ENCODE measurements at places on chromosomes 3 and 15.

DNA sequence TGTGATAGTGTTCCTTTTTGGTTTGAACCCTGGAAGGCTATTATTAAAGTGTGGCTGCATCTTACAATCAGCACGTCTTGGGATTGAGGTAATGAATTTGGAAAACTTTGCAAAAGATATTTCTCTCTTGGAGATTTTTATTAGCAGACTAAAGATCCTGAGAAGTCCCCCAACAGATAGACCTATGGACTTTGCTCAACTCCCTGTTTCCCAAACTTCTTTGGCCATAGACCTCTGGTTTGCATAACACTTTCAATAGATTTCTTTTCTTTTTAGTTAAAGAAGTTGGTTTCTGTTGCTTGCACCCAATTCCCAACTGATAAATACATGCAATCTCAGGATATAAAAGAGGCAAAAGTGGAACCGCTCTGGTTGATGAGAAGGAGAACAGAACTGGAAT, 465.8 kb upstream of the PROK2 start:
- DNase-seq: no peak

DNA sequence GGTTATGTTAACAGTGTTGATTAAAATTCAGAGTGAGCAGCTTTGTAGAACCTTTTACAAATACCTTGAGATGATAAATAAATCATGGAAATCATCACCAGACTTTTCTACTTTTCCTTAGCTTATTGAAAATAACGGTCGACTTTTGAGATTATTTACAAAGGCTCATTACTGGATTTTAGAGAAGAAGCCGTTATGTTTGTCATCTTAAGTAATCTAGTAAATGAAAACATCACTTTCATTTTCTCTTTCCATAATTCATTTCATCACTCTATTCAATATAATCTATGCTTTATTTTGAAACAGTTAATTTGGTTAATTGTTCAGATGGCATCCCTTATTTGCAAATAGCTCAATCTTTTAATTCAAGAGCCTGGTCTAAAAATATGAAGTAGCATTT, 3.6 kb downstream of the PLCL2 start:
- no peak for DNase-seq

DNA sequence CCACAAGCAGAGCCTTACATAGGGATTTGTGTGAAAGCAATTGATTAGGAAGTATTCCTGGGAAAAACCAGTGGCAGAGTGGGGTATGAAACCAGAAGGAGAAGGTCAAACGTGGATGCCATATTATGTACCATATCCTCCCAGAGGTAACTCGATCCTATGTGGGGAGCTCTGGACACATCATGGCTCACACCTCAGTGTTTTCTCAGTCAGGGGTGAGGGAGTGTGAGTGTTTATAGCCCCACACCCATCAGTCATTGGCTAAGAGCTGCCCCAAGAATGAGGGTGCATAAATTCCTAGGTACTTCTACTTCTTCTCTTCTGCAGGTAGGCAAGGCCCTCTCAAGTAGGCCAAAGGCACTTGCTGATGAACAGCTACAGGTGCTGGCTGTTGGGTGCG, 28.2 kb upstream of the PDZRN3 start:
- DNase-seq: no peak

DNA sequence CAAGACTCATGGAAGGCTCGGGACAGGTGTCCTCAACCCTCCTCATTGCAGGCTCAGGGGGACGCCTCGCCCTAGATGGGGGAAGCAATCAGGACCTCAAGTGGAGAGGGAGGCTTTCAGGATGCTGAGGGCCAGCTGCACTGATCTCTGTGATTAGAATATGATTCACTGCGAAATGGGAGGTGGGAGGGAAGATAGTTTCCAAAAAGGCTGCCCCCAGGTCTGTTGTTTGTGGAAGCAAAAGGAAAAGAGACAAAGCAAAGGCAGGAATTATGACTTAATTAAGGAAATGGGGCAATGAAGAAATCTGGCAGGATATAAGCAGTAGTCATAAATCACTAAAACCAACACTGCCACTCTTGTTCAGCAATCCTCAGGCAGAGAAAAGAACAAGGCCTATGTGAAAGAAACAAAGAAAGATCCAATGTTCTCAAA, 85.6 kb upstream of the ABHD17C start:
- no peak for DNase-seq

- DNase-seq: no peak
These were observed 96.0 kb downstream of the VPS8 start for GRCh38 chr3:184907681-184908649.

DNA sequence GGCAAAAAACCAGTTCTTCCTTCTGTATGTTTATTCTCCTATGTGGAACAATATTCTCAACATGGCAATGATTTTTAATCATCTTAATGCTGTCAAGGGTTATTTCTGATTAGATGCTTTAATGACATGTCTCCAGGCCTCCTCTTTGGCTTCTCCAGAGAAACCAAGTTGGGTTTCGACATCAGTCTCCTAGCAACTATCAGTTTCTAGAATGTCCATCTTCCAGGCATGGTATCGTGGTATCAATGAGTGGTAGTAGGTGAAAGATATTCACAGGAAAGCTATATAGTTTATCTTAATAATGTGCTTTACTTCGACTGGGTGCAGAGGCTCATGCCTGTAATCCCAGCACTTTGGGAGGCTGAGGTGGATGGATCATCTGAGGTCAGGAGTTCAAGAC, 128.5 kb downstream of the C3orf70 start:
- no peak for DNase-seq

DNA sequence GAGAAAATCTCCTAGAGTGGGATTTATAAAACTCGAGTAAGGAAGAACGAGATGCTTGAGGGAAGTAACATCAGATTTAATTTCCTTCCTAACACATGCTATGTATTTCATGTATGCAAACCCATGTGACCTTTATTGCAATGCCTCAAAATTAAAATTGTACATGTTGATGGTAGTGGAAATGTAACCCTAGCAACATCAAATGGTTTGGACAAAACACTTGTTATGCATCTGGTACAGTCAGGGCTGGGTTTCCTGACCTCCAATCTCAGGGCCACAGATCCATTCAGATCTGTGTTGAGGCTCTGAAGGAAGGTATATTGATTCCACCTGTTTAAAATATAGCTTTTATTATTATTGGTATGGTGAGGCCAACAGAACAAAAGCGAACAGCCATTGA, 246.0 kb downstream of the WNT5A start:
- DNase-seq: no peak

DNA sequence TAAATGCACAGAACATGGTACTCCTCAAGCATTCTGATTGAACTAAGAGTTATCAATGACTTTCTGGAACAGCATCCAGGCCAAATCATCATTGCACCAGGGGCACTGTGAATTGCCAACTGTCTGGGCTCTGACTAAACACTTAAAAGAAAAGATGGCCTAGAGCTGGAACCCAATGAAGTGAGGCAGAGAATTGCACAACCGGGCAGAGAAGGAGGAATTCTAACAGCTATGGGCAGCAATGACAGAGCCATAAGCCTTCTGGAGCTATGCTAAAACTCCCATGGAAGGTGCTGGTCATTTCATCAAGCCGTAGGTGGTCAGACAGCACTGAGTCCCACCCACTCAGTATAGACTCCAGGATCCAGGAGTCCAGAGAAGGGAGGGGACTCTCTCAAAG, 48.1 kb upstream of the OXTR start:
- no peak for DNase-seq

DNA sequence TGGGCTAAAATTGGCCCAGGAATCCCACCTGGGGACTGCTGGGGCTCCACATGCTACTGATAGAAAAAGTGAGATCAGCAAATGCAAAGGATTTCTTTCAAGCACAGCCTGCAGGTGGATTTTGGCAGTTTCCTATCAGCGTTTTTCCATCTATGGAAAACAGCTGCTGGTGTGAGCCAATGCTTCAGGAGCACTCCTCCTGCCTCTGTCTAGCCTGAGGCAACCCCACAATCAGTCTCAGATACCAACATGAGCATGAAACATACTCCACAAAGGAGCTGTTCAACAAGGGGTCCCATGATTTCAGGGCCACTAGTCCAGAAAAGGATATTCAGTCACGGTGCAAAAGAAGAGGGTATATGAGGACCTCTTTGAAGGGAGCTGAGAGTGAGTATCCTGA, 311.5 kb upstream of the THBS1 start:
- DNase-seq: no peak

GRCh38 chr3:175805825-175806224, 946.7 kb downstream of the NAALADL2 start:
- DNase-seq: no peak

DNA sequence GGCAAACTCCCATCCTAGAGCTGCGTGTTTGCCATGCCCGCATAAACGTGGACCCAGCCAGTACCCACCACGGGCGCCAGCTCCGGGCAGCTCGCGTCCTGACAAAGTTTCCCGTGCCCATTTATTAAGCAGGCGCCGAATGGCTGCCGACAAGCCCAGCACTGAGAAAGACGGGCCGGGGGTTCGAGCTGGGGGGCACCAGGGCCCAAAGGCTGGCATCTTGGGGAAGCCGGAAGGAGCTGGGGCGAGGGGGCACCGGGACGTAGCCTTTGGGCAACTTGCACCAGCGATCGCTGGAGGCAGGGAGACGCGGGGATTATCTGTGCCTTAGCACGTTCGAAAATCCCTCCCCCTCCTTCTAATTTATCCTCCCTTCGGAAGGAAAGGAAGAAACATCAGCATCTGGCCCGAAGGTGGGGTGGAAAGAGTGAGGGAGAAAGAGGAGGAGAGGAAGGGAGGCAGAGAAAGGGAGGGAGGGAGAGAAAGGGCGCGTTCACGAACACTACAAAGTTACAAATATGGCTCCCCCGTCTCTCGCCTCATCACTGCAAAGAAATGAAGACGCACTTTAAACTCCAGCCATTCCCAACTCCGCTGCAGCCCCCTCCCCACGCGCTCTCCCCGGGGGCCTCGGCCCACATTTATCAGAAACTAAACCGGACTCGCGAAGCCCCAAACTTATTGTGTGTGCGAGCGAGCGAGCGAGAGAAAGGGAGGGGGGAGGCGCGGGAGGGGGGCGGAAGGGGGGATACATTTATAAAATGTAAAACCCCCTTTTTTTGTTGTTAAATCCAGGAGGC, 1.0 kb downstream of the ANP32A start:
- no peak for DNase-seq

- DNase-seq: no peak
These were observed 5.0 kb upstream of the P2RY14 start for GRCh38 chr3:151283387-151283786.

DNA sequence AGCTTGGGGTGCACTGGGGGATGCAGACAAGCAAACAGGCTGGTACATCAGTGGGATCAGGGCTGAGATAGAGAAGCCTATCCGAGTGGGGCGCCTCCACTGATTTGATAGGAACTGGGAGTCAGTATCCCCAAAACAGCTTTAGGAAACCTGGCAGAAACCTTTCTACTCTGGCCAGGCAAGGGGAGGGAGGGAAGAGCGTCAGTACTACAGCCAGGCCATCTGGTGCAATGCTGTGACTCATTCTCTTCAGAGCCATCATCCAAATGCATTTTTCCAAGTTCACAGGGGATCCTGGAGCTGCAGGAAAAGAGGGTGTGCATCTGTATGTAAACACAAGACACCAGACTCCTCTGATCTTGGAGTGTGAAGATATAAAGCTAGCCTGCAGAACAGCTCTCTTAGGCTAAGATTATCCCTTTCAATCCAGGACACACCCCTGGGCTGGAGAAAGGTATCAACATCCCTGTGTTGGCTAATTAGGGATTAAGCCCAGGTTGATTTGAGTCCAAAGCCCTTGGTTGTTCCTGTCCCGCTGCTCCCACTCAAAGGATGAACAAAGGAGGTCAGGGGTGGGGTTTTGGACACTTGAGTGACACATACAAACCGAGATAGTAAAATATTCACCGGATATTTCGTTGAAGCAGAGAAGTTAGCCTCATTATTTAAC, 9.3 kb downstream of the GALNT15 start:
- DNase-seq: no peak

DNA sequence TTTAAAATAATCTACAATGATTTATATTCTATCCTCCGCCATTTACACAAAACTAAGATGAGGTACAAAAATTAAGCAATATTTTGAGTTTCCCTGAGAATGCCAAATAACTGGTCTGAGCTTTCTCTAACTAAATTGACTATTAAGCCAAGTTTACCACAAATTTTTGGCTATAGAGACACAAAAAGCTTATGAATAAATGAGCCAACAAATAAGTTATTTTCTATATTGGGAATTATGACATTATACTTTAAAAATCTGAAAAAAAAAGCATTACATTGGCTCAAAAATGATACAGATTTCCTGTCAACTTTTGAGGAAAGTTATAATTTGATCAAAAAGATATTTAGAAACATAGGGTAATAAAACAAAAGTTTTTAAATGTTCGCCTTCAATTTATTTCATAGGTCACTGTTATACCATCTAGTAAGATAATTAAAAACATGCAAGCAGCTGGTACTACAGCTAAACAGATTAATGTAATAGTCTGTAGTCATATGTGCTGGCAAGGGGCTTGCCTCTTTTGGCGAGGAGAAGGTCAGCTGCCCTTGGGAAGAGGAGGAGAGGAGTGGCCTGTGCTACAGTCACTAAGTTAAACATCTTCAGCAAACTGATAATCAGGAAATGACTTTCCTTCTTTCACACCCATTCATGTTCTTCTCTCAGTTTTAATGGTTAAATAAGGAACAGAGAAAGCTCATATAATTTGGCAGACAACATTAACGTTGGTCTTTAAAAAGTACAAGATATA, 318.5 kb downstream of the TBC1D5 start:
- DNase-seq: no peak

GRCh38 chr15:57920911-57921310, 144.6 kb downstream of the ALDH1A2 start:
- DNase-seq: no peak

- no peak for DNase-seq
These were observed 3.2 kb downstream of the DUOX1 start for GRCh38 chr15:45132844-45133560.

DNA sequence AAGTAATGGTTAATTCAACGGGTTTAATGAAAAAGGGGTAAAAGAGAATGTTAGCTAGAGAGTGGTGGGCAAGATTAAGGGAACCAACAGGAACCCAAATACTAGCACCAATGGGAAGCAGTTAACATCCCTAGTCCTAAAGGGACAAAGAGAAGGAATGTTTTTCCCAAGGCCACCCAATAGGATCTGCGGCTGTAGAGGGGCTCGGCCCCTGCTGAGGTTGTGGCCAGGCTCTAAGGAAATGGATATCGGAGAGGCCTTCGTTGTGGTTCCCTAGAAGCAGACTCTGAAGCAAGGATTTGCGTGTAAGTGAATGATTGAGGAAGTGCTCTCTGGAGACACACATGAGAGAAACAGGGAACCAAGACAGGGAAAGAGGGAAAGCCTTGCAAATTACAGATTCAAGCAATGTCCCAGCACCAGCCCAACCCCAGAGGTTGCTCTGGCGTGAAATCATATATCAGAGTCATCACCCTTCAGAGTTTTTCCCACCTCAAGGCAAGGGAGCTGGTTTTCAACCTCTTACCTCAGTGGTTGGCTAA, 83.6 kb upstream of the TNIK start:
- no peak for DNase-seq
